ENCODE measurements at places on chromosomes 7 and 10.

GRCh38 chr10:73991884-73992245 lies 6.1 kb upstream of the VCL start:
- peak; percentile 88 for DNase-seq

GRCh38 chr10:13115832-13116803 lies 16.2 kb downstream of the OPTN start:
- DNase-seq: peak; percentile 55

- no peak for DNase-seq
Measured at GRCh38 chr7:47970761-47971160, 8.7 kb downstream of the HUS1 start.

- DNase-seq: no peak
Measured at GRCh38 chr7:55212838-55213237, 152.3 kb upstream of the LANCL2 start.

DNA sequence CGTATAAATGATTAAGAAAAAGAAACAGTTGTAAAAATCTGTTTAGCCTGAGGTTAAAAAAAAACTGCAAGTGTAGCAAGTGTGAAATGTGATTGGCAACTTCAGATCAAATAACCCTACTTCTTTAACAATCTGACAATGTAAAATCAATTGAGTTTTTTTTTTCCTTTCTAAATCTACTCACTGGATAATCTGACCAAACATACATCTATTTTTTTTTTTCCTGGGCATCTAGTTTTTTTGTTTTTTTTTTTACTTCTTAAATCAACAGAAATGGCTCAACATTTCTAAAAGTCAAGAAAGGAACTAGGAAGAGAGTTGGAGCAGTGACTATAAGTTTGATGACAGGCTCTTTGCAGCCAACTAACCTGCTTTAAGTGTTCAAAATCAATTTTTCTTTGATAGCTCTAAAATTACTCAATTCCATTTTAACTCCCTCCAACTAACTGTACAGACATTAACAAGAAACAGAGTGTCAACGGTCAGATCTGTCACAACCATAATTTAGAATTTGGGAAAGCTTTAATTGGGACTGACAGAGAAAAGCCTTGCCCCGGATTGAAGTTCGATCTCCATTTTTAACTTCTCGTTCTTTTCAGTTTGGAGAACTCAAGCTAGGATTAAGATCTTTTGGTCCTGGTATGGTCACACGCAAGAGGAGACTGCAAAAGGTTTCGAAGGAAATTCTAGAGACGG lies 1.2 kb downstream of the ARL3 start:
- DNase-seq: no peak

DNA sequence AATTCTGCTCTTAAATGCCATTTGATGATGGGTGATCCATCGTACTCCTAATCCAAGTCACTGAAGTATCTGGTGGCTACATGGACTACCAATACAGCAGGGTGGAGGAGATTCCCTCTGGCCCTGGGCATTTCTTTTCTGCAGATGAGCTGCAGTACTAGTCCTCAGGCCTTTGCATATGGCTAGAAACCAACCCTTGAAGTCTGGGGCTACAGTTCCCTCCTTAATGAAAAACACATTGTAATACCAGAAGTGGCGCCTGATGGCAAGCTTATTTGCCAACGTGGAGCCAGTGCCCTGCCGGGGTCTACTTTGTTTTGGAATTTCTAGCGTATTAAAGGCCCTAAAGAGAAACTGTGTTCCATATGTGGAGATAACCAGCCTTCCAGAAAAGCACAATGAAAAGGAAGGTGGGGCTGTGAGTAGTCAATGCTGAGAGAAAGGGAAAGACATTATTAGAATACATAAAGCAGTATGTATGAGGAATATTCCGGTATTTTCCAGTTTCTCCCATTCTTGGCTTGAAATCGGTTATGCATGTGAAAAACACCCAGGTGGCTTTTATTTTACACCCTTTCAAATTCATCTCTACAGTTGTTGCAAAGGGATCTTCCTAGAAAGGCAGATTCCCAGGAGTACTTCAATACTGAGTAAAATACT lies 368.8 kb downstream of the PRPF18 start:
- no peak for DNase-seq

GRCh38 chr7:98826811-98827231 lies 43.0 kb downstream of the TMEM130 start:
- DNase-seq: no peak

DNA sequence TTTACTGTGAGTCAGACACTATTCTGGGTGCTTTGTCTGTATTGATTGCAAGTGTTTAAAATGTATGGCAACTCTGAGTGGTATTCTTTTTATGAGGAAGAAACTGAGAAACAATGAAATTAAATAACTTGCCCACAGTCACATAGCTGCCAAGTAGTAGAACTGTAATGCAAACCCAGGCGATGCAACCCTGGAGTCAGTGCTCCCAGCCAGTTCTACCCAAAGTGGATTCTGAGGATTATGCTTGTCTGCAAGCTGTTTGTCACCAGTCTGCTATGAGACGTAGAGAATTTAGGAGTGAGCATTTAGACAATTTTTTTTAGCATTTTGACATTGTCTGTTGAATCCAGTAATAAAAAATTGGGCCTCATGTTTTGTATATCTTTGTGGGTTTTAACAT lies 306.0 kb upstream of the LRGUK start:
- DNase-seq: no peak

GRCh38 chr10:102870221-102870620 lies 951 bp downstream of the AS3MT start:
- no peak for DNase-seq

- no peak for DNase-seq
Measured at GRCh38 chr10:123069246-123069986, 60.6 kb downstream of the ACADSB start.

GRCh38 chr10:69828144-69828870 lies 26.6 kb downstream of the COL13A1 start:
- no peak for DNase-seq

DNA sequence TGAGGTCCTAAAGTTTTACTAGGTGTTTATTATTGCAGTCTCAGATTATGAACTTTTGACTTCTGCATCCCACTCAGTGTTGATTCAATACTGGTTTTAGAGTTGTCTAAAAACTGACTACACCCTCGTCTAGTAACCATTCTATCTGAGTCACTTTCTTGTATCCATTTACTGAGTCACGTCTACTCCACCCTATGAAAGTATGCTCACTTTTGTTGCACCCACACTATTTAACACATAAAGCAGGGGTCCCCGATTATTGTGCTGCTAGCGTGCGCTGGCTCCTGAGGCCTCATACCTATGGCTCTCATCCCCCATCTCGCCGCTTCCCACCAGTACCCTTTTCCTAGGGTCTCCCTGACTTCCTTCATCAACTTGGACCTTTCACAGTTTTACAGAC lies 2.0 kb downstream of the SAMD9 start:
- no peak for DNase-seq

GRCh38 chr10:1193561-1193960 lies 137.4 kb downstream of the WDR37 start:
- no peak for DNase-seq

DNA sequence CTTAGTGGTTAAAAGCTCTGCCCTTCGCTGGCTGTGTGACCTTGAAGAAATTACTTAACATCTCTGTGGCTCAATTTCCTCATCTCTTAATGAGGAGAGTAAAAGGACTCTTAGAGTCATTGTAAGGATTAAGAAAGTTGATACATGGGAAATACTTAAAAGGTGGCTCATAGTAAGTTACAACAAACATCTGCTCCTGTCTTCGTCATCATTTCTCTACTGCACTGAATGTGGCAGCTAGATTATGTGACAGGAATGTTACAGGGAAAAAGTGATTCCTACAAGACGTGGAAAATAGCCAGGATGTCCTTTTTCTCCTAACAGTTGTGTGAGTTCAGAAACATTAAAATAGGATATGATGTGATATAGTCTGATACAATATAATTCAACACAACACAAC lies 184.7 kb downstream of the FRMD4A start:
- no peak for DNase-seq

- no peak for DNase-seq
Measured at GRCh38 chr7:5492636-5493020, 69.0 kb upstream of the TNRC18 start.

DNA sequence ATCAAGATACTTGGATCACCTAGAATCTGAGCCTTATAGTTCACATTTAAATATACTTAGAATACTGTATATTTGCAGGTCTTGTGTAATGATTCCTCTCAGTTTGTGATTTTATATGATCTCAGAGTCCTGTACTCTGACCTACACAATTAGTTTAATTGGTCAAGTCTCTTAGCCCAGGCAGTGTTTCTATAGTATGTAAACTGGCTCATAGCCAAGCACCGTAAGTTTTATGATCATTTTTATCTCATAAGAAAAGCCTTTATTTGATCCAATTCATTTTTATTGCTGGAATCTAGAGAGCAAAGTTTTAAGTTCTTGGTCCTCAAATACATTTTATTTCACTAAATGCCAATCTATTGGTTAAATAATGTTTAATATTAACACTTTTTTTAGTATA lies 242.2 kb downstream of the MALRD1 start:
- no peak for DNase-seq

DNA sequence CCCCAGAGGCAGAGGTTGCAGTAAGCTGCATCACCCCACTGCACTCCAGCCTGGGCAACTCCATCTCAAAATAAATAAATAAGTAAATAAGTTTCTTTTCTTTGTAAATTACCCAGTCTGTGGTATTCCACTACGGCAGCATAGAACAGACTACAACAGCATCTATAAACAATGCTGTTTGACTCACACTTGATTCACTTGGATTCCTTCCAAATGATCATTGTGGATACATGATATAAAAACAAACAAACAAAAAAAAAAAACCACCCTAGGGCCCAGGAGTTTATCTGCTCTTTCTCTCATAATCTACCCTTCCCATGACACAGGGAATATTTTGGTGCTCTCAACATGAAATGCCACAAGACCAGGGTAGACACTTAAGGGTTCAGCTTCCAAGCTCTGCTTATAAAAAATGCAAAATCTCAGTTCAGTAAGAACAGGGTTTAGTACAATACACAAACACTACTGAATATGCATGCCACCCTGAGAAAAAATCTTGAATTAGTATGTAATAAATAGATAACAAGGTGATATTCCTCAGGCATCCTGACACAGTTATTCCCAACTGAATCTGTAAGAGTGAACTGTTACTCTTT lies 200.9 kb downstream of the FAM107B start:
- no peak for DNase-seq

- DNase-seq: no peak
Measured at GRCh38 chr7:86823769-86824168, 180.1 kb downstream of the GRM3 start.

- no peak for DNase-seq
Measured at GRCh38 chr10:62284221-62284620, 15.6 kb upstream of the RTKN2 start.

- no peak for DNase-seq
Measured at GRCh38 chr10:65950075-65950474, 975.8 kb upstream of the LRRTM3 start.

DNA sequence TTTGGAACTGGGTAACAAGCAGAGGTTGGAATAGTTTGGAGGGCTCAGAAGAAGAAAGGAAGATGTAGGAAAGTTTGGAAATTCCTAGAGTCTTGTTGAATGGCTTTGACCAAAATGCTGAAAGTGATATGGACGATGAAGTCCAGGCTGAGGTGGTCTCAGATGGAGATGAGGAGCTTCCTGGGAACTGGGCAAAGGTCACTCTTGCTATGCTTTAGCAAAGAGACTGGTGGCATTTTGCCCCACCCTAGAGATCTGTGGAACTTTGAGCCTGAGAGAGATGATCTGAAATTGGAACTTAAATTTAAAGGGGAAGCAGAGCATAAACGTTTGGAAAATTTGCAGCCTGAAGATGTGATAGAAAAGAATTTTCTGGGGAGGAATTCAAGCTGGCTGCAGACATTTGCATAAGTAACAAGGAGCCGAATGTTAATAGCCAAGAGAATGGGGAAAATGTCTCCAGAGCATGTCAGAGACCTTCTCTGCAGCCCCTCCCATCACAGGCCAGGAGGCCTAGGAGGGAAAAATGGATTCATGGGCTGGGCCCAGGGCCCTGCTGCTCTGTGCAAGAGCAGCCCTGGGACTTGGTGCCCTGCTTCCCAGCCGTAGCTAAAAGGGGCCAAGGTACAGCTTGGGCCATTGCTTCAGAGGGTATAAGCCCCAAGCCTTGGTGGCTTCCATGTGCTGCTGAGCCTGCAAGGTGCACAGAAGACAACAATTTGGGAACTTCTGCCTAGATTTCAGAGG lies 3.6 kb downstream of the PDSS1 start:
- DNase-seq: no peak

- DNase-seq: no peak
Measured at GRCh38 chr7:42272793-42273665, 36.0 kb upstream of the GLI3 start.

Data from CD4-positive, alpha-beta T cell treated with Interleukin-21 for 1 hour (primary cell).